ENCODE measurements at places on chromosomes 2 and 18. TPM values are rescaled to one million over a fixed set of nuclear protein-coding genes. Genes with fewer than 3 reads are reported as not detected.
A peak's percentile ranks its signal among the peaks of the same experiment; 100 is the strongest.

DNA sequence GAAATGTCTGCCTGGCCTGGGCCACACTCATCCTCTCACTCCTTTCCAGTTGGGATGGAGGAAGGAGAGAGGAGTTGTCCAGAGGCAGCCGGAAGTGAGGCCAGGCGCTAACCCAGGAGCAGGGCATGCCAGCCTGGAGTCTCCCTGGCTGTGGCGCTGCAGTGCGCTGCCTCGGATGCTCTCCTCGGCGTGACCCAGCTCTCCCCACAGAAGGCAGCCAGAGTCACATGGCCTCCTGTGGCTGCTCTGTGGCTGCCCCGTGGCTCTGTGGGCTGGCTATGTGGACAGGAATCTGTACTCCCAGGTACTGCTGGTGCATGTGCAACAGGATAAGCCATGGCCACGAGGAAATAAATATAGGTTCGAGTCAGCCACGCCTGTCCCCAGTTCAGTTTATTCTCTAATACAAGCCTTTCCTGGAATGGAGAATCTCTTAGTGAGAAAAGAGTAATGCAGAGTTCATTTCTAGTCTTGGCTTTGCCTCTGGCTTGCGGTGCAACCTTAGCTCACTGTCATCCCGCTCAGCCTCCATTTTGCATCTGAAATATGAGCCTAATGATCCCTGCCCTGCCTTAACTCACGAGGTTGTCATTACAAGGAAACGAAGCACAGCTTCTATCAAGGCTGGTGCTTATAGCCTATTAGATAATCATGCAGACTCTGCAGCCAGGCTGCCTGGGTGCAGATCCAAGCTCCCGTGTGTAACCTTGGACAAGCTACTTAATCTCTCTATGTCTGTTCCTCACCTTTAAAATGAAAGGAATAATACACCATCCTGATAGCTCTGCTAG is 106.3 kb downstream of the ANTXR1 start:
- no peak for DNase-seq

DNA sequence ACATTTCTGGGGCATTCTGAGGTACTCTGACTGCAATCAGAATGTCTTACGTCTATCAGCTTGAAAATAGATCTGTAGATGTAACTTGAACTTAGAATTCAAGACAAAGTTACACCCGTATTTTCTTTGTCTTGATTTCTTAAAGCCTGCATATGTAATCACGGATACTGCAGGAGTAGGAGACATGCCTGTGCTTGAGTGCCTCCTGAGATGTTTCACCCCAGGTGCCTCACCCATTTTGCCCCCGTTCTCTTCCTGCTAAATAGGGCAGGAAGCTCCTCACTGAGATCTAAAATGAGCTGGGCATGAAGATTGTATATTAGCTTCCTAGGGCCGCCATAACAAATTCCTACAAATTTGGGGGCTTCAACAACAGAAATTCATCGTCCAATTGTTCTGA is 131.9 kb downstream of the RDH14 start:
- no peak for DNase-seq

The CTAGE1 gene
- not detected for total RNA-seq

DNA sequence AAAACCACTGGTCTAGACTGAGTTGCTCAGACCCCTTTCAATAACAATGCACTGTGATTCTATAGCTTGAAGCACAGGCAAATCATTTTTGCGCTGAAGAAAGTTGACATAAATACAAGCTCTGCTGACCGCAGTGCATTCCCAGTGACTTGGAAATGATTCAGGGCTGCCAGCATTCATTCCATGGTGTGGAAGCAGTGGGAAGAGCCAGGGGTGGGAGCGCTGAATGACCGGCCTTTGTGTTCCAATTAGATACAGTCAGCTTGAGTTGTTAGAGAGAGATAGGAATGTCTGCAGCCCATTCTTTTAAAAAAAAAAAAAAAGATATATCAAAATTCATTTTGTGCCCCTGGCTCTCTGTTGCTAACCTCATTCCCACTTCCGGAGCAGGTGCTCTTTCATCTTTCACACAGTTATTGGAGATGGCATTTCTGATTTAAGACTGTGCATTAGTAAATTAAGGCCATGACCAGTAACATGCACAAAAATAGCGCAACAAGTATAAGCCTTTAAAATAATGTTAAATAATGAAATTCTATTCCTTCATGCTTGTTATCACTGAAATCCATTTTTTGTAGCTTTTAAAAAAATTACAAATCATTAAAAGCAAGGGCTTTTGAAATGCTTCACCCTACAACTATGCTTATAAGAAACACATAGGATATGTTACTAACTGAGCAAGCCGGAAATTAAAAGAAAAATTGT is 59.4 kb upstream of the CTLA4 start:
- DNase-seq = no peak

DNA sequence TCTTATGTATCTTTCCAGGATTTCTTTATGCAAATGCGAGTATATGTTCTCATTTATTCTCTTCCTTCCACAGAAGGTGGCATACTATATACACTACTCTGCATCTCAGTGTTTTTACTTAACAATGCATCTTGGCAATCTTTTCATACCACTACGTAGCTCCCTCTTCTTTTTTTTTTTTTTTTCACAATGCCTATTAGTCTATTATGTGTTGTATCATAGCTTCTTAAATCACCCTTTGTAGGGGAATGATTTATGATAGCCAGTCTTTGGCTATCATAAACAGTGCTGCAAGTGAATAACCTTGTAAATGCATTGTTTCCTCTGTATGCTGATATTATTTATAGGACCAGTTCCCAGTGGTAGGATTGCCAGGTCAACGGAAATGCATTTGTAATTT is 204.2 kb downstream of the BABAM2 start:
- DNase-seq = no peak

- DNase-seq = no peak
Observed at GRCh38 chr2:56654936-56655335, 471.1 kb downstream of the CCDC85A start.

DNA sequence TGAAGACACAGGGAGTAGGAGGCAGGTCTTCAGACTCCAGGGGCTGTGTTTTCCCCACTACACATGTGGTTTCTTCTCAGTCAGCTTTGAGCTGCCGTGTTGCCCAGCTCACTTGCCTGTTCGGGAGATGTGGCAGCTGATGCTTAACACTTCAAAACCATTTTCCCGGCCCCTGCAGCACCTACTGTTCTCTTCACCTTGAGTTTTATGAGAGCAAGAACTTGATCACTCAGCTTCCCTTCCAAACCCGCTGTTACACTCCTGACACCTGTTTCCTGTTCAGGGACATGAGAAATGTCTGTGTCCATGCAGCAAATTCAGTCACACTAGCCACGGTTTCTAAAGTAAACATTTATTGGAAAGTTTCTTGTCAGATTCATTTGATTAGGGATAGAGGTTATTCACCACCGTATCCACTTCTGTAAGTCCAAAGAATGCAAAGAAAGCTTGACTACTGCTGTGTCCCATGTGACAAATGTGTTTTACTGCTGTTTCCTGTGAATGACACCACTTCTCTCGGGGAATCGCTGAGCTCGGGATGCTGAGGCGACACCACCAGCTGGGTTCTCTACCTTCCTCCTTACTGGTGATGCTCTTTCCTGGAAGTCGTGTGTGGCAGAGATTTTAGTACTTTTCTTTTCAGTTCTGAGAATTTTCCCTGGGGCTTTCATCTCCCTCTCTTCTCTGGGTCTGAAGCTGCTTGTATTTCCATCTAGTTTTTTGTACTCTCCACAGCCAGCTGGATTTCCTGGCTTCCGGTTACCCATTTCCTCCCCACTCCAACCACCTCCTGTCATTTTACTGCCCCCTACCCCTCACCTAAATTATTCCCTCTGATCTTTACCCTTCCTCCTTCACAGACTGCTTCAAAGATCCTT is 91.7 kb downstream of the KLF7 start:
- DNase-seq = no peak

DNA sequence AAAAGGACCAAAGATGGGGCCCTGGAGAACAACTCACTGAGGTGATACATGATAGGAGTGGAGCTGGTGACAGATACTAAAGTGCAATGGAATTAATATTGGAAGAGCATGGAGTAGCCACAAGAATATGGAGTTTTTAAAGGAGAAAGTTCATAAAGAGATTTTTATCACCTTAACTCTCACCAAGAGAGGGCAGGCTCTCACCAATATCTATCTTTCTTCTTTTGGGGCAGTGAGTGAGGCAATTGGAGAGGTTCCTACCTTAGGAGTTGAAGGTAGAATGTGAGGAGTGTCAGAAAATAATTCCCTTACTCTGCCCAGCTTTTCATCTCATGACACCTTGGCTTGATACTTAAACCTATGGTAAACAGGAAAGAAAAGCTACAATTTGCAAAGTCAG is 233.7 kb upstream of the CWC22 start:
- no peak for DNase-seq

GRCh38 chr18:3007491-3007890 is 5.5 kb downstream of the LPIN2 start:
- no peak for DNase-seq

The PAX3 gene
- not detected for total RNA-seq

DNA sequence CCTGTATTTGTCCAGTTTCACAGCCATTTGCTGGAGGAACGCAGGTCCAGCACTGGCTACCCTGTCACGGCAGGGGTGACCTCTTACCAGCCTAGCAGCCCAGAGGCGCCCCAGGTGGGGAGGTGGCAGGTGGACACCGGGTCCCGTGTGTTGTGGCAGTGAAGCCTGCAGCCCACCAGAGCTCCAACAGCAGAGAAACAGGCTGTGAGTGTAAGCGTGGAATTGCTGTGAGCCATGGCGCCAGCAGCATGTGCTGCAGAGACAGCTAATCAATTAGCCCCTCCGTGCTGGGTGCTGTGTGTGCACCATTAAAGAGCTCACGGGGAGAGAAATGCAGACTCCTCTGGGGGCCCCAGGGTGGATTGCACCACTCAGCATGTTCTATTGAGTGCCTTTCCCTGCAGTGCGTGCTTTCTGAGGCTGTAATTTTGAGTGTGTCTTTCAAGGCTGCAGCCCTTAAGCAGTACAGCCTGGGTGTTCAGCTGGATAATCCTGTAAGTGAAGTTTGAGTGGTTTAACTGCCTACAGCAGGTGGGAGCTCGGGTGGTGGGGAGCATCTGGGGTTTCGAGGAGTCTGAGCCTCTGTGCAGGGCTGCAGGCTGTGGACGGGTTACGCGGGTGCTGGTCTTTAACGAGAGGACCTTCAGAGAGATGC is 15.9 kb downstream of the RTP5 start:
- DNase-seq = peak; percentile 53

DNA sequence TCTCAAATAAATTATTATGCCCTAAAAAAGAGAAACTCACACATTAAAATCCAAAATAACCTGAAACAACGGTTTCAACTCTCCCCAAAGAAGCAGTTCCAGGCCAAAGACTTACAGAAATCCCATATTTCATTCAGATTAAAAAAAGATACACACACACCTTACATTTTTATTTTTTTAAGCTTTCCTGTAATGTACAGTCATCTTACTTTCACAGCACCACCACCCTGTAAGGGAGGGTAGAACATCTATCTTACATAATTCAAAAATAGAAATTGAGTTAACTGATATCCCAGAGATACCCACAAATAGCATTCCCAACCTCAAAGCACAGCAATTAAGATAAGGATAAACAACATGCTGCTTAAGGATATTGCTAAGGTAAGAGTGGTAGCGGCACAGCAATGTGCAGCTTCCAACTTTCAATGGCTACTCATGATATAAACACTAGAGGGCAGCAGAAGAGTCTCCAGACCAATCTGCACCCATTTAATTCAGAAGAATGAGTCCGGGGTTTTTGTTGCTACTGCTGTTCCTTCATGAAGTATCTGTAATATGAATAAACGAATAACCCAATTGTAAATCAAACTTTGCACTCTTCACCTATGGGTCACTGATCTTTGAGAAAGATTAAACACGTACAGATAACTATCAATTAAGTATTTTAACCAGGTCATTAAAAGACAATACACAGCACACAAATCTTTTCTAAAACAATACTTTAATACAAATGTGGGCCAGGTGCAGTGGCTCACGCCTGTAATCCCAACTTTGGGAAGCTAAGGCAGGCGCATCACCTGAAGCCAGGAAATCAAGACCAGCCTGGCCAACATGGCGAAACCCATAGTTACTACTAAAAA is 11.3 kb downstream of the GFPT1 start:
- DNase-seq = no peak

- DNase-seq = no peak
Observed at GRCh38 chr2:126761981-126762878, 106.3 kb downstream of the GYPC start.

The TMEM182 gene
- total RNA-seq = 5.9 TPM

DNA sequence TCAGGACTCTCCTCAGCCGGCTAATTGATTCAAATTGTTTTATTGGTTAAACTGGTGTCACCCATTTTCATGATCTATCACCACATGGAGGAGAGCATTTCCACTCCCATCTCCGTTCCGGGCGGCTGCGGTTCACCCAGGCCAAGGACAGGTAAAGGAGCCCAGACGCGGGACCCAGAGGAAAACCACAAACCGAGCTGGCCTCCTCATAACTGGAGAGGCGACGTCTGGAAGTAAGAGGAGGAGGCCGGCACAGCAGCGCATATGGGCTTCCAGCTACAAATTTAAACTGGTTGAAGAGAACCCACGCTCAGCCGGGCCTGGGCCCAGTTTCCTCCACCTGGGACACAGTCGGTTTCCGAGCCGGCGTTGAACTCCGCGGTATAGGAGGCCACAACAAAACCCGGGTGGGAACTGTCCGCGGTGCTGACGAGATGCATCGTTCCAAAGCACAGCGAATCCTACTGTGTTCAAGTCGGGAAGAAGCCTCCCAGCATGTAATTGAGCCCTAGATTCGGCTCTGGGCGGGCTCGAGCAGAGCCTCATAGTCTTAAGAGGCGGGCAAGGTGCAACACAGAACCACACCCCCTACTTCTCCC is 3.0 kb upstream of the SKOR2 start:
- peak; percentile 83 for DNase-seq

- no peak for DNase-seq
Observed at GRCh38 chr2:10665833-10666232, 23.9 kb downstream of the NOL10 start.

The DIPK1C gene
- not detected for total RNA-seq

- DNase-seq = no peak
Observed at GRCh38 chr18:41873730-41874129, 81.3 kb upstream of the PIK3C3 start.

The COL3A1 gene
- total RNA-seq = 5,576 TPM

DNA sequence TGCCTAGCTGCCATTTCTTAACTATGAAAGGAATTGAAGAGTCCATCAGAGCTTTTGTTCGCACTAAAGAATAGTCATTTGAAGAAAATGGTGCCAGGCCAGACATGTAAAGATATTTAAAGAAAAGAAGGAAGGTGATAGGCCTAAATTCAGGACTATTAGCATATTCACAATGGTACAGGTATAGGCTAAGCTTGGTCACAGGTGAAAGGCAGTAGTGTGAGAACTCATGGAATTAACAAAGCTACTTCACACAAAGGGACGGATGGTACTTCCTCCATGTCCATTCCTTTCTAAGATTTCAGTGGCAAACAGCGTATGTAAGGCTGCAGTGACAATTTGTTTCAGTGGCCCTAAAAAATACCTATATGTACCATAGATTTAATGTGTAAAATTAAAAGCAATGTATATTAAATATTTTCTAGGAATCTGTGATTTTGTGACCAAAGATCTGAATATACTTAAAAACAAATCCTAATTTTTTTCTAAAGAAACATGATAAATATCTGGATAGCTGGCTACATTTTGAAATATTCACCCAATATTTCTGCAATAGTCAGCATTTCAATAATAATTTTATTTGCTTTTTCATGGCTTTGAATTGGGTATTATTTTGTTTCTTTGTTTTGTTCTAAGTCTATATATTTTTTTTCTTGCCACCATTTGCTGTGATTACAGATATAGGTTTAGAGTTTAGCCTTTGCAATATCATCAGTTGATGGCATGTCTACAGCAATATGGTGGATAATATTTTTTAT is 116.1 kb downstream of the CAMKMT start:
- no peak for DNase-seq

Measured in left lung (tissue), 14 donors.